Esophagus muscularis mucosa (tissue), 4 donors: ENCODE measurements at places on chromosomes 12 and 14. TPM values are rescaled to one million over a fixed set of nuclear protein-coding genes. Genes with fewer than 3 reads are reported as not detected.

- peaks cover 74% of the 10 kb centered on the region for H3K4me1 ChIP-seq
- H3K27me3 ChIP-seq: no peaks in the 10 kb centered on the region
- no peak overlapping the region for H3K4me3 ChIP-seq
- no peaks in the 10 kb centered on the region for H3K36me3 ChIP-seq
- no peak for DNase-seq
These were observed 44.9 kb downstream of the SYNE2 start for GRCh38 chr14:63897721-63898163.

DNA sequence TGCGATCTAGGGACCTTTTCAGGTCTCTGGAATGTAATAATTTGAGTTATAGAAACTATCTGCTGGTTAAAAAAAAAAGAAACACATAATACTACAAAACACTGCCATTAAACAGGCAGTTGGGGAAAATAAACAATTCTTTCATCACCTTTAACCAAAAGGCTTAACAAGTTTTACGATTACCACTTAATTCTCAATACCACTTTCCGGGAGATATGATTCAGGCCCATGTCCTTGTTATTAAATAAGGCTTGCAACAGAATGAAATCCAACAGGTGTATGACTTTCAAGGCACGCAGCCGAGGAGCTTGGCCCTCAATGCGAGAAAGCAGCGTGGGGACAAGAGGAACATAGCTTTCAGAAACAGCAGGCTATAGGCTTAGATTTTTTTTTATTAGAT lies 5.6 kb upstream of the GLRX5 start:
- no peaks in the 10 kb centered on the region for H3K36me3 ChIP-seq
- H3K4me3 ChIP-seq: no peak overlapping the region
- peaks cover 60% of the 10 kb centered on the region for H3K4me1 ChIP-seq
- DNase-seq: no peak

The MAPKAPK5 gene
- total RNA-seq: 32.2 TPM

The POTEM gene
- total RNA-seq: not detected

The MMP19 gene
- 6.2 TPM for total RNA-seq
